Activated T-cell treated with anti-CD3 and anti-CD28 coated beads, Interleukin-2, amount 50 U/mL, for 72 hours (primary cell): ENCODE measurements at places on chromosomes 2 and 18. TPM values are rescaled to one million over a fixed set of nuclear protein-coding genes. Genes with fewer than 3 reads are reported as not detected.

DNA sequence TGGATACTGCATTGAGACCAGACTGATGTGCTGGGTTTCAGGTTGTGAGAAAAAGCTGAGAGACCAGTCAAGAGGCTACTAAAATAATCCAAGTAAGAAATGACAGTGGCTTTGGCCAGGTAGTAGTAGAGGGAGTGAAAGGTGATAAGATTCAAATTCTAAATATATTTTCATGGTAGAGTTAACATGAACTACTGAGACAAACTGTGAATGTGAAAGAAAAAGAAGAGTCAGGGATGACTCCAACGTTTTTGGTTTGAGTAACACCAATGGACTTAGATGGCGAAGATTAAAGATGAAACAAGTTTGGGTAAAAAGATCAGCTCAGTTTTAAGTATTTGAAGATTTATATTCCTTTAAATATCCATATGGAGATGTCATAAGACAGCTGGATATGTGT, 209.4 kb downstream of the ZEB2 start:
- H3K4me3 ChIP-seq = peak overlapping the region; percentile 45
- DNase-seq = no peak
- peaks cover 21% of the 10 kb centered on the region for H3K36me3 ChIP-seq
- H3K27me3 ChIP-seq = no peaks in the 10 kb centered on the region
- peak overlapping the region; percentile 49 for H3K27ac ChIP-seq
- peaks cover 38% of the 10 kb centered on the region for H3K4me1 ChIP-seq

DNA sequence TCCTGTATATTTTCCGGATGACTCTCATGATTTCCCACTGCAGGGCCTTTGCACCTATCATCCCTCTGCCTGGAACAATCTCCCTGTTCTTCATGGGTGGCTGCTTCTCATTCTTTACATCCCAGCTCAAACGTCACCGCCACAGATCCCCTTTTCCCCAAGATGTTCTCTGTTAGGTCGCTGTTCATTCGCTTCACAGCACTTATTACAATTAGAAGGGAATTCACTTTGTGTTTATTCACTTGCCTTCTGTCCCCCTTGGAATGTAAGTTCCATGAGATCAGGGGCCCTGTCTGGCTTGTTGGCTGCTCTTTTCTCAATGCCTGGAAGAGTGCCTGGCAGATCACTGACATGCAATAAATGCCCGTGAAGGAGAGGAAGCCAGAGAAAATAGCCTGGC, 106.7 kb downstream of the FOXI3 start:
- H3K4me3 ChIP-seq = no peak overlapping the region
- peaks cover 16% of the 10 kb centered on the region for H3K27me3 ChIP-seq
- no peak for DNase-seq
- peaks cover 8% of the 10 kb centered on the region for H3K4me1 ChIP-seq
- H3K27ac ChIP-seq = no peak overlapping the region
- no peaks in the 10 kb centered on the region for H3K36me3 ChIP-seq

DNA sequence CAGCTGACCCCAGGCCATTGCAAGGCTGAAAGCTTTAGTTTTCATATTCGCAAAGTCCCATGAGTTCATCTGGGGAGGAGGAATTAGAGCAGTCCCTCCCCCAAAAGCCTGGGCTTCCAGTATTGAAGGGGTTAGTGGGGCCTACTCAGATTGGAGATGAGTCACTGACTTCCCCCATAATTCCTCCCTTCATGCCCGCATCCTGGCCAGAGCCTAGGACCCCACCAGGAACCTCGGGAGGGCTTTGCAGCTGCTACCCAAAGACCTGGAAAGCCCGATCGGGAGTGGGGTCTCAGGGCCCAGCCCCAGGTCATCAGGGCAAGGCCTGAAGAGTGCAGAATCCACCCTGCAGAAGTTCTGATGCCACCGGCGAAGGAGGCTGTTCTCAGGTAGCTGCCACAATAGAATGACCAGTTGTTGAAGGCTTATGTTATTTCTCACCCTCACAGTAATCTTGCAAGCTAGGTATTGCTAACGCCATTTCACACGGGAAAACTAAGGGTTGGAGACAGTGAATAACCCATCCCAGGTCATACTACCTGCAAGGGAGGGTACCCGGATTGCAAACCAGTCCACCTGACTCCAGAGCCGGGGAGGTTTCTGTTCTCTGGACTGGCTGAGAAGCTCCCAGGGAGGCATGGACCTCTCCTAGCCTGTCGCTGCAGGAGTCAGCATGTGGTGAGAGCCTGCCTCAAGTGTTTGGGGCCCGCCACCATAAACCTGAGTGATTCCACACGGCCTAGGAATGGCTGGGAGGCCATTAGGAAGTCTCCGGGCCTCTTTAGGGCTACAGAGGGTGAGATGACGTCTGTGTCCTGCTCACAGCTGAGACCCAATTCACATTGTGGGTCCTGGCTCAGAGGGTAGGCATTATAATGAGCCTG, 5.8 kb upstream of the ARID5A start:
- H3K27me3 ChIP-seq = no peaks in the 10 kb centered on the region
- H3K27ac ChIP-seq = peak overlapping the region; percentile 98
- H3K4me1 ChIP-seq = peaks cover 93% of the 10 kb centered on the region
- peak; percentile 45 for DNase-seq
- H3K4me3 ChIP-seq = peak overlapping the region; percentile 86

DNA sequence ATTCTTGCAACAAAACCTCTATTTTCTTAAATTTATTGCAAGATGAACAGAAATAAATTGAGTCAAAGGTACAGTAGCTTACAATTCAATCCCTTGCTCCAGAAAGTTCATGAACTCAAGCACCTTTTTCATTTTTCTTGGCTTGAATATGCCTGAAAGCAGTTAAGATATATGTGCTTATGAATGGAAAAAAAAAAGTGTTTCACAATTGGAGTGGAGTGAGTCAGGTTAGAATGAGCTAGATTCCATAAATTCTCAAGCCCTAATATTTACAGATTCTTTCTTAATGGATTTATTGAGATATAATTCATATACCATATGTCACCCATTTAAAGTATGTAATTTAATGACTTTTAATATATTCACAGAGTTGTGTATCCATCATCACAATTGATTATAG, 39.6 kb upstream of the NEMP2 start:
- no peaks in the 10 kb centered on the region for H3K36me3 ChIP-seq
- no peak for DNase-seq
- no peak overlapping the region for H3K4me3 ChIP-seq
- peaks cover 36% of the 10 kb centered on the region for H3K4me1 ChIP-seq

GRCh38 chr2:160261732-160262131, 61.7 kb upstream of the ITGB6 start:
- H3K4me3 ChIP-seq = no peak overlapping the region
- no peak overlapping the region for H3K27ac ChIP-seq
- no peak for DNase-seq
- H3K27me3 ChIP-seq = peaks cover 6% of the 10 kb centered on the region

DNA sequence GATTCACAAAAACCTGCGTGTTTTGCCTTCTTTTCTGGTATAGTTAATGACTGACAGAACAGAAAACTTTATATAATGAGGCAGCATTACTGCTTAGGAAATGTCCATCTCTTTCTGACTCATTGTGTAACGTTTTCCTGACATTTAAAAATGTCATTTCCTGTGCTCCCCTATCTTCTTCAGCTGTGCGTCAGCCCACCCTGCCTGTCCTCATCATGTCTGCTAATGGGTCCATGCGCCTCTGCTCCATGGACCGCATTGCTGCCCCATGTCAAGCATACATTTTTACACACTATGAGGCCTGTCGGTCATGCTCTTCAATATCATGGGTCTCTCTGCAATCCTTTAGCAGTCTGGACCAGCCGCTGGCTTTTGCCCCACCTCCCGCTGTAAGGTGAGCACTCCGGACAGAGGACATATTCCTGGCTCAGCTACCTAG, 234.3 kb downstream of the CDCA7 start:
- DNase-seq = no peak
- no peaks in the 10 kb centered on the region for H3K4me1 ChIP-seq
- no peak overlapping the region for H3K27ac ChIP-seq
- no peak overlapping the region for H3K4me3 ChIP-seq
- H3K36me3 ChIP-seq = peaks cover 4% of the 10 kb centered on the region

DNA sequence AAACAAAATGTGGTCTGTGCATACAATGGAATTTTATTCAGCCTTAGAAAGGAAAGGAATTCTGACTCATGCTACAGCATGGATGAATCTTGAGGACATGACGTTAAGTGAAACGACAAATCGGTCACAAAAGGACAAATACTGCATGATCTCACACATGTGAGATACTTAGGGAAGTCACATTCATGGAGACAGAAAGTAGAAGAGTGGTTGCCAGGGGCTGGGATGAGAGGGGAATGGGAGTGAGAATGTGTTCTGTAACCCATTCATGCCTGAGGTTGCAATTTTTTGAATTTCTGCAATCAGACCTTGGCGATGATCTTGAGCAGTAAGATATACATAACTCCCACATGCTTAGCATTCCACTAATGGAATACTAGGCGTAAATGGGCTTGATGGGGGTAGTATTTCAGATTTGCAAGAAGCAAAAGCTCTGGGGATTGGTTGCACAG, 22.0 kb downstream of the FHL2 start:
- no peak overlapping the region for H3K4me3 ChIP-seq
- no peaks in the 10 kb centered on the region for H3K36me3 ChIP-seq
- peaks cover 10% of the 10 kb centered on the region for H3K4me1 ChIP-seq

GRCh38 chr2:64860276-64860885, 128.8 kb upstream of the SLC1A4 start:
- H3K4me3 ChIP-seq = no peak overlapping the region
- H3K36me3 ChIP-seq = no peaks in the 10 kb centered on the region
- H3K4me1 ChIP-seq = peaks cover 8% of the 10 kb centered on the region

- peaks cover 38% of the 10 kb centered on the region for H3K27me3 ChIP-seq
- H3K4me3 ChIP-seq = no peak overlapping the region
- H3K4me1 ChIP-seq = no peaks in the 10 kb centered on the region
These were observed 18.5 kb downstream of the B3GNT7 start for GRCh38 chr2:231413921-231414476.

GRCh38 chr2:101790857-101791256, 93.3 kb downstream of the MAP4K4 start:
- H3K36me3 ChIP-seq = peaks cover 4% of the 10 kb centered on the region
- H3K27me3 ChIP-seq = no peaks in the 10 kb centered on the region
- no peak overlapping the region for H3K27ac ChIP-seq
- peaks cover 71% of the 10 kb centered on the region for H3K4me1 ChIP-seq

GRCh38 chr2:130251535-130251872, 53.3 kb upstream of the TUBA3E start:
- peaks cover 57% of the 10 kb centered on the region for H3K27me3 ChIP-seq
- no peaks in the 10 kb centered on the region for H3K36me3 ChIP-seq
- DNase-seq = no peak
- H3K4me1 ChIP-seq = no peaks in the 10 kb centered on the region

DNA sequence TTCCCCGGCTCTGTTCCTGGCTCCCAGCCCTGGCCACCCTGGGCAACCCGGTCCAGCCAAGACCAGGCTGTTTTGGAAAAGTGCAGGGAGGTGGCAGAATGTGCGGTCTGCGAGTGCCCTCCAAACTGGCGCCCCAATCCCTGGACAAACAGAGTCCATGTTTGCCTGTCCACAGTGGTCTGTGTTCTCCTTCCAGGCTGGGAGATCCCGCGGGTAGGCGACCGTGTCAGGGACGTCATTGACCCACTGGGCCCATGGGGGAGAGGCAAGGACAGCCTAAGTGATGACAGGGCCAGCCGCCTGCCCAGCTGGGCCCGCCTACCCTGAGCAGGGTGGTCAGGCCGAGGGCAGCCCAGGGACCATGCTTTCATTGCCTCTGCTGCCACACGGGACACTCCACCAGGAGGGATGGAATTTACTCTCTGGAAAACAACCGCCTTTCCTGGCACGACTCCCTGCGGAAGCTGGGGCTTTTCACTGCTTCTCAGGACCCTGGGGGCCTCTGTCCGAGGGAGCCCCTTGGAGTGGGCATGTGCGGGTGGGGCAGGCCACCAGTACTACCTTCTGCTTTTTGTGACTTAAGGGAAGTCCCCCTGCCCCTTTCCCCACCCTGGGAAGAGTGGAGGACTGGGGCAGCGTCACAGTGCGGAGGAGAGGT, 20.1 kb downstream of the CYP26B1 start:
- peaks cover 4% of the 10 kb centered on the region for H3K27me3 ChIP-seq
- no peak overlapping the region for H3K27ac ChIP-seq
- no peak for DNase-seq
- H3K4me3 ChIP-seq = no peak overlapping the region

DNA sequence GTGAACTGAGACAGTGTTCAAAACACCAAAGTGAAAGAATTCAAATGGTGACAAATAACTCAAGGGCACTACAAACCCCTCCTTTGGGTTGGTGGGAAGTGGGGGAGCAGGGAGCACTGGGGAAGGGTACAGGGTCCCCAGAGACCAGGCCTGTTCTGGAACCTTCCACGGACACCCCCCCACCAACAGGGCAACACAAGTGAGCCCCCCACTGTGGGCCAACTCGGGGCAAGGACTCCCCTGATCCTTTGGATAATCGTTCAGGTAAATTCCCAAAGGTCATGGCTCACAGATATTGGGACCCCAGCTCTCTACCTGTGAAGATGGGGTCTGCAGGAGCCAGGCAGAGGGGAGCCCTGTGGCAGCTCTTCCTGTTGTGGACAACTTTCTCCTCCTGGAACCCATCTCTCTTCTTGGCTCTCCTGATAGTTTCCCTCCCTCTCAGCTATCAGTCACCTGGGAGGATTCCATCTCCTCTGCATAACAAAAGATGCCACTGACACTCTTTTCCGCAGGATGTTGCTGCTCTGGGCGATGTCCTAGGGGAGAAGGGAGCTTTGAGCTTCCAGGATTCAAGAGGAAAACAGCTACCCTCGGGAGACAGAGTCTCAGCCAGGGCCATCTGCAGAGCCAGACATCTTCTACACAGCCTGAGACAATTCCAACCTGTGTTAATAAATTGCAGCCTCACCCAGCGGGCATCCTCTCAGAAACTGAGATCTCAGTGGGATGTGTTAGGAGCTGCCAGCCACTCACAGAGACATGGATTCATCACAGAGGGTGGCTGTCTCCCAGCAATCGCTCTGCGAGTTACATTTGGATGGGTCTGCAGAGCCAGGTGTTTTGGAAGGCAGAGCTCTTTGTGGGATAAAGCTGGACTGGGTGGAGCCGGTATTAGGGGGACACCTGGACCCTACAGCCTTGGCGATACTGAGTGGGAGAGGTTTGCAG, 35.4 kb downstream of the MBP start:
- peaks cover 87% of the 10 kb centered on the region for H3K4me1 ChIP-seq
- peak overlapping the region; percentile 57 for H3K4me3 ChIP-seq
- no peak for DNase-seq
- H3K36me3 ChIP-seq = peaks cover 7% of the 10 kb centered on the region
- no peaks in the 10 kb centered on the region for H3K27me3 ChIP-seq

DNA sequence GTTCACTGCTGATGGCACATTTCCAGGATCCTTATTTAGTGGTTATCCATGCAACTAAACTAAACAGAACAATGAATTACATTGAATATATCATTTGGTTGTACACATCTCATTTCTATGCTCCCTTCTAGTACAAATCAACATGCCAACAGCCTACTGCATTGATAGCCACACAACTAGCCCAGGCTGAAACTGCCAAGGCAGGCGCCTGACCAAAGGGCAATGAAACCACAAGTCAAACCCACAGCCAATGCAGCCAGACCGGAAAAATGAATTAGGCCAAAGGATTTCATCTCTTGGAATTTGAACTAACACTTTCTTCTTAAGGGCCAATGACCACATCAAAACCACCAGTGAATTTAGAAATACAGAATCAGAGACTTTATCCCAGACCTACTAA, 196.4 kb downstream of the NOL4 start:
- no peaks in the 10 kb centered on the region for H3K4me1 ChIP-seq
- no peaks in the 10 kb centered on the region for H3K27me3 ChIP-seq
- H3K36me3 ChIP-seq = no peaks in the 10 kb centered on the region
- no peak overlapping the region for H3K4me3 ChIP-seq
- DNase-seq = no peak

Gene NT5DC4
- total RNA-seq = 1.2 TPM

Gene NAT8
- total RNA-seq = not detected
